Left ventricle myocardium inferior (tissue), 1 donor: ENCODE measurements at places on chromosomes 7 and 10. TPM values are rescaled to one million over a fixed set of nuclear protein-coding genes. Genes with fewer than 3 reads are reported as not detected.
A peak's percentile ranks its signal among the peaks of the same experiment; 100 is the strongest.

- DNase-seq, result no peak
These were observed 118.8 kb downstream of the IQUB start for GRCh38 chr7:123415625-123416024.

GRCh38 chr10:82750538-82750937, 875.5 kb downstream of the NRG3 start:
- DNase-seq, result no peak

Gene VPS37D
- 3.1 TPM for total RNA-seq

DNA sequence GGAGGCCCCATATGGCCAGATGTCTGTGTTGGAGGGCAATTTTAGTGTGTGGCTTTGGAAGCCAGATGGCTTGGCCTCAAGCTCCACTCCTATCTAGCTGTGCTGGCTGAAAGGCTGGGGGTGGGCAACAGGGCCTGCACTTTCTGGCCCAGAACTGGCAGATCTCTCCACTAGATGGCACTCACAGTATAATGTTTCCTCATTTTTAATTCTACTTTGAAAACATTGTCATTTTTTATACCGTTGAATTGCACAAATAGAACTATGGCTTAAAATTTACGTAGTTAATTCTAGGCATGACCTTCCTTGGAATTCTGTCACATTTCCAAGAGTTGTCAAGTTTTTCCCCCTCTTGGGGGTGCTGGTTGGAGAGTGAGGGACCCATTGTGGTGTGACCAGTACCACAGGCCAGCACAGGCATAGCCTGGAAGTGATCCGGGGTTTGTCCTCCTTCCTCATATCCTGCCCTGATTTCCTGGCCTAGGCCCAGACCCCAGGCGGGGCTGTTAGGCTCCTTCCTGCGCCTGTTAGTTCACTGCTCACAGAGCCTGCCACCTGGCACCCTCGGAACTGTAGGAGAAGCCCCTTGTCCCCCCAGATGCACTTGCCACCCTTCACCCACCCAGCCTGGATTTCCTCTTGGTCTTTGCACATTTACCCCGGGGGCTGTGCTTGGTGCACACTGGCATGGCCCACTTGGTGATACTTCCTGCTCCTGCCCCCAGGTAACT, 52.8 kb downstream of the ARHGAP22 start:
- peak; percentile 38 for DNase-seq

GRCh38 chr7:156886020-156886795, 6.8 kb downstream of the LMBR1 start:
- no peak for DNase-seq

- DNase-seq, result no peak
These were observed 462.9 kb upstream of the ZMIZ1 start for GRCh38 chr10:78605800-78606350.

Gene ACTR3C
- 5.1 TPM for total RNA-seq
